ENCODE measurements at places on chromosomes 2 and 18.

GRCh38 chr2:180983468-180984242, 3.2 kb downstream of the UBE2E3 start:
- no peak for DNase-seq

- no peak for DNase-seq
Observed at GRCh38 chr2:158756976-158757375, 38.1 kb upstream of the DAPL1 start.

- no peak for DNase-seq
Observed at GRCh38 chr2:125554956-125555355, 1101.0 kb upstream of the GYPC start.

GRCh38 chr2:191322828-191323506, 77.8 kb downstream of the MYO1B start:
- no peak for DNase-seq

- no peak for DNase-seq
Observed at GRCh38 chr2:99607861-99608491, 118.2 kb upstream of the REV1 start.

DNA sequence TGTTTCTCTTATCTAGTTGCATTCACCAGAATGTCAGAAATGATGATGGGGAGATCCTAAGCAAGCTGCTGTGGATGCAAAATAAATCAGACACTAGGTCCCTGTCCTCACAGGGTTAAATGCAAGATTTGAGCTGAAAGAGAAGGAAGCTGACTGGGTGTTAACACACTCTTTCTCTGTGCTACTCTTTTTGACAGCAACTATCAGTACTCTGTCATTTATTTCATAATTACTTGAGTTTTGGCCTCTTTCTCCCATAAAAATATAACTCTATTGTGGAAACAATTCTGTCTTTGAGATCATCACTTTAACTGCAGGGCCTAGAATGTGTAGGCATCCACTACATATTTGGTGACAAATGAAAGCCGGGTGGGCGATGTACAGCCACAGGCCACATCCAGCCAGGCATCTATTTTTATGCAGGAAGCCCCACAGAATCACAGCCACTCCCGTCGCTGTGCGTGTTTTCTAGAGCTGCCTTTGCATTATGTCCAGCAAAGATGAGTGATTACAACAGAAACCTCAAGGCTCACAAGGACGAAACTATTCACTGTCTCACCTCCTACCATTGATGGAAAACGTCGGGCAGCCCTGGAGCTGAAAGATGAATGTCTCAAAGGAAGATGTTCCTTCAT, 849.0 kb downstream of the RNF144A start:
- DNase-seq, result no peak

- DNase-seq, result no peak
Observed at GRCh38 chr18:2606335-2606734, 35.0 kb downstream of the NDC80 start.

DNA sequence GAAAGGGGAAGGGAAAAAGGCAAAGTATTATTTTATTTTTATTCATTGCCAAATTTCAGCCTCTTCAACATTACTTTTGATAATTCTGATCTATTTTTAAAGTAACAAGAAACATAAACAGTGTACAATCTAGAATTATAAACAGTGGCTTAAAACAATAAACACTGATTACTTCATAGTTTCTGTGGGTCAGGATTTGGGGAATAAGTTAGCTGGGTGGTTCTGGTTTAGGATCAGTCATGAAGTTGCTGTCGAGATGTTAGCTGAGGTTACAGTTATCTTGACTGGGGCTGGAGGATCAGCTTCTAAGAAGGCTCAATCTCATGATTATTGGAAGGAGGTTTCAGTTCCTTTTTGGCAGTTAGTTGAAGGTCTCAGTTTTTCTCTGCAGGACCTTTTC, 109.2 kb downstream of the SCN2A start:
- no peak for DNase-seq

- no peak for DNase-seq
Observed at GRCh38 chr2:55478610-55479304, 40.8 kb upstream of the CFAP36 start.

DNA sequence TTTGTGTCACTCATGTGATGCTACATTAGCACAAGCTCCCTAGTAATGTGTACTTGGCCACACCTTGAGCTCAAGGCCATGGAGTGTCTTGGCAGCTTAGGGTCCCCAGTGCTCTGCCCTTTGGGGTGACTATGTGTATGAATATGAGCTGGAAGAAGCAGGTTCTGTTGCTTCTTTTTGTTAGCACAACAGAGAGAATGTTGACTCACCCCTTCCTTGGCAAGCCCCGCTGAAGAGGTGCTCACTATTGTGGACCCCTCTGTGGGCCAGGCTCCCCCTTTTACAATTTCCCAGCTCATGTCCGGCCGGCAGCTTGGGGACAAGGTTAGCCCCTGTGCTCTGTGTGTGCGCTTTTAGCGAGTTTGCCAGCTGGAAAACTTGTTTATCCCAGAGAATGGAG, 48.1 kb downstream of the DGKD start:
- DNase-seq, result no peak

DNA sequence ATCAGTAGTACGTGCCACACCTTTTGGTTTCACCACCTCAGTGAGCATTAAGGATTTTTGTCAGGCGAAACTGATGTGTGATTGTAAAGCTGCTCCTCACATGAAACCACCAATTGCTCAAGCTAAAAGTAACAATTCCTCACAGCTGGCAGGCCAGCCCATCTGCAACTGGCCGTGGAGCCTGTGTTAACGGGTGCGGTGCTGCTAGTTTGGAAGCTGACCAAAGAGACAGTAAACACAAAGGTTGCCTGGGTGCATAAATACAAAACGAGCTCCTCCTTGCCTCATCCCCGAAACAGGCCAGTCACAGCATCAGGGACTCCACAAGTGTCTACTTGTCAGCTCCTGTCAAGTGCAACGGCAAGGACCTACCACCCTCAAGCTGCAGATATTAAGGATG, 32.0 kb downstream of the LGALSL start:
- DNase-seq, result peak; percentile 89

DNA sequence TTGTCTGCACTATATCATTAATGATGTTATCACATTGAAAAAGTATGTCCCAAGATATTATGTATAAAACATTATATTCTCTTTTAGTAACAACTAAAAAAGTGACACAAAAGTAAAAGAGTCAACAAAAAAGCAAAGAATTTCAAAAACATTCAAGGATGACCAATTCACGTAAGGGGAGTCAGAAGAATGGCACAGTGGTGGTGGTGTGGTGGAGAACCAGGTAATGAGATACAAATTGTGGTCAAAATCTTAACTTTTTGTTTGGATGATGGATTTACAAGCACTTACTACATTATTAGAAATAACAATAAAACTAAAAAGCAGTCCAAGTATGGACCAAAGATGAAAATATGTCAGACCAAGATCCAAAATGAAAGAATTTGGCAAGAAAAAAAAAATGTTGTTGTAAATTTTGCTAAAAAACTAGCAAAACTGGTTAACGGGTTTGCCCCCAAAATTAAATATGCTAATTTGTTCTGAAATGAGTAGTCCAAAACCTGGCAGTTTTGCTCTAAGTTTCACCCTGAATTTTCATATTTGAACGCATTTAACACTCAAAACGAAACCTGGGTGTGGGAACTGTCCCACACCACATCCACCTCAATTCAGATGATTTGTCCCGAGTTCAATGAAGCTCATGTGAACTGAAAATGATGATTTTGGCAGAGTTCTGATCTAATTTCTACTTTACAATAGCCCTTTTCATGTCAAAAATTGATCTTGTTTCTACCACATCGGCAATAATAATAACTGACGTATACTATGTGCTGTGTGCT, 135.8 kb downstream of the IKZF2 start:
- DNase-seq, result no peak

- no peak for DNase-seq
Observed at GRCh38 chr2:47227532-47228279, 72.6 kb upstream of the STPG4 start.

- DNase-seq, result no peak
Observed at GRCh38 chr2:20018601-20019152, 6.2 kb upstream of the MATN3 start.

GRCh38 chr2:175123254-175123653, 44.7 kb downstream of the ATF2 start:
- no peak for DNase-seq

GRCh38 chr2:61328707-61329251, 142.1 kb downstream of the USP34 start:
- DNase-seq, result no peak

DNA sequence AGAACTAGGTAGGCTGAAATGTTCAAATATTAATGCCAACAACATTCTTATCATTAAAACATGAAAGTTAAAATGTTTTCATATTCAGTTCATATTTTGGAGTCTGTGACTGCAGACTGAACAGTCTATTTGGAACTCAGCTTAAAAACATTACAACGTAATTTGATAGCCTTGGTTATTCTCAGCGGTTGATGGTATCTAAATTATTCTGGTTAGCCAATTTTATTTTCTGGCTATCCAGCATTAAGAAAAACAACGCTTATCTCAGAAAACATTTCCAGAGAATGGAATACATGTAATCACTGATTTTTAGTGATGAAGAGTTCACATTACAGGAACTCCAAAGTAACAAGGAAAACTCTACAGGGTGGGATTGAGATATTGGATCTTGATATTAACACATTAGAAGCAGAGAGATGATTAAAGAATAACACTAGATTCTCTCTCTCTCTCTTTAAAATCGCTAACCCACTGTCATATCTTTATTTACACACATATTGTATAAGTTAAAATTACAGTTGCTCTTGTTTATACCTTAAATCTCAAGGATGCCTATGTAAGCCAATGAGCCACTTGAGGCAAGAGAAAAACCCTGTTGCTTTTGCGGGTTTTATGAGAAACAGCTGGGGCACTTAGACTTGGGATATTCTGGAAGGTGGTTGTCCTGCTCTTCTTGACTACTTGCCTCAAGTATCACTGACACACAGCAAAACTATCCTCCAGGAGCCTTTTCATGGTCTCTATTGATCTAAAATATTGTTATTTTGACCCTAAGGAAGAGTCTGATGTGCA, 84.9 kb downstream of the ICOS start:
- no peak for DNase-seq

DNA sequence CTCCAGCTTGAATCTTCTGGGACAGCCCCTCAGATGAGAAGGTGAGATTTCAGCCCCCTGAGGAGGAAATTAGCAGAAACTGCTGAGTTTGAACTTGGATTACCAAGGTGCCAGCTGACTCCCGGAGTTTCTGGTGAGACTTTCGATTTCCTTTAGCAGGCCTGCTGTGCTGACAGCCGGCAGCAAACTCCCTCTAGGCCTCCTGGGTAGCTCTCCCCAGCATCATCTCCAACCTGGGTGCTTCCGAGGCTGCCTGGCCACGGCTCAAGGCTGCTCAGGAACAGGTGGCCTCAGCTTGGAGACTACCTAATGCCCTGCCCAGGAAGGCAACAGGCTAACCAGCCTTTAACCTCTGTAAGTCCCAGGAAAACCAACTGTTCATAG, 16.5 kb downstream of the SDC1 start:
- DNase-seq, result no peak

GRCh38 chr2:10584242-10584753, 105.5 kb downstream of the NOL10 start:
- DNase-seq, result no peak

GRCh38 chr2:30366199-30366691, 80.8 kb upstream of the LCLAT1 start:
- peak; percentile 62 for DNase-seq

DNA sequence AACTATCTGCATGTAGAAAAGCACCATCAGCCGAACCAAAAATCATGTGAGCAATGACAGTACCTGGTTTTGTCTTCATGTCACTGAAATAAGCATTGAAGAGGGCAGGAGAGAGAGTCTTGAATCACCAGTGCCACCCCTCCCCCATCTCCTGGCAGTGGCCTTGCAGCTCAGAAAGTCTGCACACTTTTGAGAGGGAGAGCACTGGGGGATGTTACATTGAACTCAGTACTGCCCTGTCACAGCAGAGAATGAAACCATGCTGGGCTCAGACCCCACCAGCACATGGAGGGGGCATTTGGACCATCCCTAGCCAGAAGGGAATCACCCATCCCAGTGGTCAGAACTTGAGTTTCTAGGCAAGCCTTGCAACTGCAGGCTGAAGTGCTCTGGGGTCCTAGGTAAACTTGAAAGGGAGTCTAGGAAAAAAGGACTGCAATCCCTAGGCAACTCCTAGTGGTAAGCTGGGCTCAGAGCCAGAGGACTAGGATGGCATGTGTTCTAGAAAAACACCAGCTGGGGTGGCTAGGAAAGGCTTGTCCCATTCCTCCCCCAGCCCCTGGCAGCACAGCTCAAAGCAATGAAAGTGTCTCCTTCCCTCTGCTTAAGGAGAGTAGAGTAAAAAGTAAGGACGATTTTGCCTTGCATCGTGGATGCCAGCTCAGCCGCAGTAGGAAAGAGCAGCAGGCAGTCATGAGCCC, 259.9 kb upstream of the MYT1L start:
- no peak for DNase-seq

DNA sequence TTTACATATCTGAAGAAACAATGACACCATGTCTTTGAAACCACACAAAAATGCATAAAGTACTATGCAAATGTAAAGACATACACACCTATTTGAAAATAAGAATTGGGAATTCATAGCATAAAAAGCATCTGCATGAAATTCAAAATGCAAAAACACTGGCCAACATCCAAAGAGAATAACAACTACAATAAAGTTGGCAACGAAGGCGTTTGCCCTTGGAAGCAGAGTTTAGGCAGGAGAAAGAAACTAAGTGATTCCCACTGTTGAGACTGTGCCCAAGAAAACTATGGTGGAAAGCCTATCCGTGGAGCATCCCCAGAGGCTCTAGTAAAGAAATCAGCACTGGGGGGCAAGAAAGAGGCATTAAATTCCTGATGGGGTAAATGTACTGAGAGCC, 292.8 kb downstream of the RIT2 start:
- no peak for DNase-seq

GRCh38 chr18:74271635-74272034, 20.1 kb downstream of the CYB5A start:
- DNase-seq, result no peak

- no peak for DNase-seq
Observed at GRCh38 chr2:54386585-54386984, 69.5 kb upstream of the SPTBN1 start.

GRCh38 chr2:11718606-11719005, 27.8 kb upstream of the LPIN1 start:
- DNase-seq, result no peak

GRCh38 chr2:216549926-216550690, 51.5 kb downstream of the RPL37A start:
- no peak for DNase-seq

- DNase-seq, result no peak
Observed at GRCh38 chr2:10195278-10196109, 73.0 kb downstream of the RRM2 start.

DNA sequence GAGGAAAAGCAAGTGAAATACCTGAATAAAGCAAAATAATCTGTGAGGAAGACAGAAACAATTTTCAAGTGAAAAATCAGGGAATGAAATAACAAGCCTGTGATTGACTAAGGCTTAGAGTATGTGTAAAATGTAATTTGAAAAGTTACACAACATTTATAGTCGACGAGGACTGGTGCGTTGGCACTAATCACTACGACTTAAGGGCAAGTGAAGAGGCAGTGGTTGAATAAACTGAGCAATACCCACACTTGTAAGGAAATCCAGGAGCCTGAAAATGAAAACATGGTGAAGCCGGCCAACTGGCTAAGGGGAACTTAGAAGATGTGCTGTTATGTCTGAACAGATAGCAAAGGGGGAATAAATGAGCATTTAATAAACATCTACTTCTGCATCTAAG, 13.4 kb downstream of the DOK1 start:
- DNase-seq, result no peak

Data from lower leg skin (tissue), 4 donors.